ENCODE measurements at places on chromosomes 13 and 19.

DNA sequence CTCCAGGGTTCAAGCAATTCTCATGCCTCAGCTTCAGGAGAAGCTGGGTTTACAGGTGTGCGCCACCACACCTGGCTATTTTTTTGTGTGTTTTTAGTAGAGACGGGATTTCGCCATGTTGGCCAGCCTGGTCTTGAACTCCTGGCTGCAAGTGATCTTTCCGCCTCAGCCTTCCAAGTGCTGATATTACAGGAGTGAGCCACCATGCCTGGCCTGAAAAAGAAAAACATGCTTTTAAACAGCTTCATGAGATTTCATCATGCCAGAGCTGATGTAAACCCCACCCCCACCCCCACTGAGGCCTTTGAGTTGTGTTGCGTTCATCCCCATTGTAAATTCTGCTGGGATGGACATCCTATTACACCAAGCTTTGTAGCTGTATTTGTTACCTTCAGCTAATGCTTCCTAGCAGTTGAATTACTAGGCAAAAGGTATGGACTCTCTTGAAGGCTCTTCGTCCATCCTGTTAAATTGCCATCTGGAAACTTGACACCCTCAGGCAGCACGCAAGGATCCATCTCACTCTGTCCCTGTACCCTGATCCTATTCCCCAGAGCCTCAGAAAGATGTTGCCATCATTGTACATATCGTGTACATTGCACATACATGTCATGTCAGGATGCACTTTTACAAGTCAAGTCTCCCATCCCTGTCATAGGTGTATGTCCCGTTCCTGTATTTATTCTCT is 47.3 kb downstream of the NFIX start:
- no peak for DNase-seq

DNA sequence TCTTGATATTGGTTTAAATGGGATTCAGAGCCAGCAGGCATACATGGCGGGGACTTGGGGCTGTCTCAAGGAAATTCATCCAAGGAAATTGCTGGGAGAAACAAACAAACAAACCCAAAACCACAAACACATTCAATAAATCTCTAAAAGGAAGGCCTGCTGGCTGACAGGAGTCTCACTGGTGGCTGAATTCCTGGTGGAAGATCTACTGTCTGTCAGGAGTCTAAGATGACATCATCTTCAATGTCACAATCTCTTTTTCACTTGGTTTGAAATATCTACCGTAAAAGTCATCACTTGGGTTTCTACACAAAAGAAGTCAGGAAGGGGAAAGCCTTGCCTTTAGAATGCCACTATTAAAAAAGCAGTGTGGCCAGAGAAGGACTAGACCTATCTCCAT is 87.9 kb downstream of the KLF5 start:
- DNase-seq, result no peak

GRCh38 chr13:23440821-23441618 is 7.5 kb upstream of the SACS start:
- DNase-seq, result no peak

- no peak for DNase-seq
Measured at GRCh38 chr19:58351990-58352755, 1.1 kb downstream of the A1BG start.

- no peak for DNase-seq
Measured at GRCh38 chr19:16369664-16370576, 45.3 kb downstream of the KLF2 start.

DNA sequence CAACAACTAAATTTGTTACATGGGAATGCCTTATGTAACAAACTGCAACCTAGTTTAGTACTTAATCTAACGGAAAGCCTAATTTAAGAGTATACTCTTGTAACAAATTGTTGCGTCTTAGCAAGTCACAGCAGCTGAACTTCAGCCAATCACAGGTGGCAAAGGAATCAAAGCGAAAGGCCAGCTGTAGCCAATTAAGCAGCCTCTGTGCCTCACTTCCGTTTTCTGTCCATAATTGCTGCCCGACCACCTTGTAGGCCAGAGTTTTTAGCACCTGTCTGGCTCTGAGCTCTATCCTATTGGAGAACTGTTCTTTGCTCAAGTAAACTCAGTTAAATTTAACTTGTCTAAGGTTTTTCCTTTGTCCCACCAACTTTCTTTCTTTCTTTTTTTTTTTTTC is 18.1 kb upstream of the HSPH1 start:
- no peak for DNase-seq

GRCh38 chr13:76917095-76917494 is 30.9 kb upstream of the KCTD12 start:
- no peak for DNase-seq

GRCh38 chr13:73993661-73994060 is 140.5 kb downstream of the KLF12 start:
- no peak for DNase-seq

DNA sequence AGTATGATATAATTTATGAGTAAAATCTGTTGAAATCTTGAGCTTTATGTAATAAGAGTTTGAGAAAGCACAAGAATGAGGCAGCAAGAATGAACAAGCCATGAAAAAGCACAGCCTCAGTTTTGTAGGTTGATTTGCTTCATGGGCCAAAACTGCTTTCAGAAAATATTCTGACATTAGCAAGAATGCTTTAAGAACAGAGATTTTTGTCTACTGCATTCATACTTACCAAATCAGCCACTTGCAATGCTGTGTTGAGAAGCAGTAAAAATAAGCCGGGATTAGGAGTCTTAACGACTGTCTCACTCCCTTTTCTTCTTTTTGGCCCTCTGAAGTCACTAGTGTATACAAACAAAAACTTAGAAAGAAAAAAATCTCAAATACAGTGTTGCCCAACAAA is 114.5 kb downstream of the POSTN start:
- no peak for DNase-seq

DNA sequence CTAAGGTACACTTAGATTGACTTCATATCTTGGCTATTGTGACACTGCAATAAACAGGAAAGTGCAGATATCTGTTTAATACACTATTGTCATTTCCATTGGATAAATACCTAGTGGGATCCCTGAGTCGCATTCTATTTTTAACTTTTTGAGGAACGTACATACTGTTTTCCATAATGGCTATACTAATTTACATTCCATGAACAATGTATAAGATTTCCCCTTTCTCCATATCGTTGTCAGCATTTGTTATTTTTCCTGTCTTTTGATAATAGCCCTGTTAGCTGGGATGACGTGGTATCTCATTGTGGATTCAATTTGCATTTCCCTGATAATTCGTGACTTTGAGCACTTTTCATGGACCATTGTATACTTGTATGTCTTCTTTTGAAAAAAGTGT is 17.4 kb downstream of the OR7A17 start:
- DNase-seq, result no peak

GRCh38 chr13:99136427-99136954 is 64.2 kb upstream of the UBAC2 start:
- no peak for DNase-seq

GRCh38 chr13:99028890-99029289 is 51.0 kb upstream of the DOCK9 start:
- DNase-seq, result peak; percentile 59

DNA sequence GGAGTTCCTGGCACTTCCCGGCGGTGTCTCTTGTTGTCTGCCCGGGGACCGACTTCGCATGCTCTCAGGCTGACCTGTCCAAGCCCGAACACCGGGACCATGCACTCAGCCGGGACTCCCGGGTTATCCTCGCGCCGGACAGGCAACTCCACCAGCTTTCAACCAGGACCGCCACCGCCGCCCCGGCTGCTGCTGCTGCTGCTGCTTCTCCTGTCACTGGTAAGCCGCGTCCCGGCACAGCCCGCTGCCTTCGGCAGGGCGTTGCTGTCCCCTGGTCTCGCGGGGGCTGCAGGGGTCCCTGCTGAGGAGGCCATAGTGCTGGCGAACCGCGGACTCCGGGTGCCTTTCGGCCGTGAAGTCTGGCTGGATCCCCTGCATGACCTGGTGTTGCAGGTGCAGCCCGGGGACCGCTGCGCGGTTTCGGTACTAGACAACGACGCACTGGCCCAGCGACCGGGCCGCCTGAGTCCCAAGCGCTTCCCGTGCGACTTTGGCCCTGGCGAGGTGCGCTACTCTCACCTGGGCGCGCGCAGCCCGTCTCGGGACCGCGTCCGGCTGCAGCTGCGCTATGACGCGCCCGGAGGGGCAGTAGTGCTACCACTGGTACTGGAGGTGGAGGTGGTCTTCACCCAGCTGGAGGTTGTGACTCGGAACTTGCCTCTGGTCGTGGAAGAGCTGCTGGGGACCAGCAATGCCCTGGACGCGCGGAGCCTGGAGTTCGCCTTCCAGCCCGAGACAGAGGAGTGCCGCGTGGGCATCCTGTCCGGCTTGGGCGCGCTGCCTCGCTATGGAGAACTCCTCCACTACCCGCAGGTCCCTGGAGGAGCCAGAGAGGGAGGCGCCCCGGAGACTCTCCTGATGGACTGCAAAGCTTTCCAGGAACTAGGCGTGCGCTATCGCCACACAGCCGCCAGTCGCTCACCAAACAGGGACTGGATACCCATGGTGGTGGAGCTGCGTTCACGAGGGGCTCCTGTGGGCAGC is 661 bp downstream of the FREM2 start:
- peak; percentile 60 for DNase-seq

- no peak for DNase-seq
Measured at GRCh38 chr13:59211606-59212005, 952.1 kb downstream of the DIAPH3 start.

DNA sequence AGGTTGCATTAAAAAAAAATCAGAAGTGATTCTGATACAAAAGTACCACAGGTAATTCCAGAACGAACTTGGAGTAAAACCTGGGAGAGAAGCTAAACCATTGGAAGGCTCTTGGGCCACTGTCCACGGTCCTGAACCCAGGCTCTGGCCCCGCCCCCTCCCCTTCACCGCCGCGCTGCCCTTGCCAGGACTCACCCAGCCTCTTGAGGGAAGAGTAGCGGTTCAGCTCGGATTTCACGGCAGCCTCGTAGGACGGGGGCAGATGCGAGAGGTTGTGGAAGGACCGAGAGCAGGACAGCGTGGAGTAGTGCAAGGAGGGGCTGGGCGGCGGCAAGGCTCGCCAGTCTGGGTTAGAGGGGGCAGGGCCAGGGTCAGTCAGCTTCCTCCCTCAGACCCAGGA is 5.7 kb downstream of the SHISA7 start:
- DNase-seq, result peak; percentile 85

DNA sequence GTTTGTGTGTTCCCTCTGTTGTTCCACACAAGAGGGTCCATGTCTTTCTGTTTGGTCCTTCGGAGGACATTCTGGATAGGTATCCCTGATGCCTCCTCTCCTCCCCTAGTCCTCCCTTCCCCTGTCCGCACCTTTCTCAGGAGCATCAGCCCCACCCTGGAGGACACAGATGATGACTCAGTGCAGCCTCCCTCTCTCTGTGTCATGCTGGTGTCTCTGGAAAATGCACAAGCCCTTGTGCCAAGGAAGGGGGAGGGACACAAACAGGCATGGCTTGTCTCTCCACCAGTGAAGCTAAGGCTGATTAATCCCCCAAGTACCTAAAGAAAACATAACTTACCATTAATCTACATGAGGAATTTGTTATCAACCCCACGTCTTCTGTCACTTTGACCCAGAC is 16.2 kb upstream of the TNFRSF19 start:
- no peak for DNase-seq

- DNase-seq, result no peak
Measured at GRCh38 chr13:113448885-113449692, 4.2 kb downstream of the ADPRHL1 start.

GRCh38 chr13:21071015-21071414 is 9.6 kb upstream of the LATS2 start:
- DNase-seq, result no peak

DNA sequence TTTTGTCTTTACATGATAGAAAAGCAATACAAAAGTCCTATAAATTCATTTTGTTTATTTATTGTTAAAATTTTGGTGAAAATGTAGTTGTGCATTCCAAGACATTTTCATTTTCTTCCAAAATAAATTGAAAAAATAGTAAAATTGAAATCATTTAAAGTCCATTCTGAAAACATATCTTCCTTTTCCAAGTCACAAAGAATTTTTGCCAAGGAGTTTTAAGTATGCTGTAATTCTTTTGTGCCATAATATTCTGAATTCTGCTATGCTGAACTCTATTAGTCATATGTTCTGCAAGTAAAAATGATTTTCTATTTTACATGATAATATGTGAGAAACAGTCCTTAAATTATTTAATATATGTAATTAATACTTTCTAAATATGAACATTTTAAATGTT is 879.6 kb upstream of the SLC10A2 start:
- no peak for DNase-seq

DNA sequence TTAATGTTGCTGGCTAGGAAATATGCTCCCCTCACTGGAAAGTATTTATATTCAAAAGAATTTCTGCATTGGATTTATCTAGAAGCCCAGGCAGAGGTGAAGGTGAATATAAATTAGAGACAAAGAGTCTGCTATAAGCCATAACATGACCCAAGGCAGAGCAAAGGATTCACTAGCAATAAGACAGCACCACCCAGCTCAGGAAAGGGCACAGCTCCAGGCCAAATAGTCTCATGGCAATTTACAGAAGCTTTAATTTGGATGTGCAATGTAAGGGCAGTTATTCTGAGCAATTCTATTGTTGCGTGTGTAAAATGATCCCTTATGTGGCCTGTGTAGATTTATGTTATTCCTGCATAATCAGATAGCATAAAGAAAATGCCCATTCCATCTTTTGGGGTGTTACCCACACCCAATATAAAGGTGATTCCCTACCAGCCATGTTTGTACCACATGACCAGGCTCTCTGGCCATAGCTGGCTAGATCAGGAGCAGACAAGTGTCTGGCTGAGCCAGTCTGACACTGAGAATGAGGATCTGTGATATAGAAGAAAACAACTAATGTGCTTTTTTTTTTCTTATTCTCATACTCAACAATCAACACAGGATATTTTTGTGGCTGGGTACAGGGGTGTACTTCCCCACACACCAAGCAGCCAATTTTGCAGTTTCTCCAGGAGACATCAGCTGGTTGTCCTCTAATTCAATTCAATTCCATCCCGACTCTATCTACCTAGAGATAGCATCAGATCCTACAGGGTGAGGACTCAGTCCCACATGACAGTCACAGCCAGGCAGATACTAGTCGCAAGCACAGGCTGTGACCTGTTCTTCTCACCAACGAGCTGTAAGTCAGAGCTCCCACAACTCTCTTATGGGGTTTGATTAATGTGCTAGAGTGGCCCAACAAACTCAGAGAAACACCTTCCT is 181.4 kb downstream of the KCTD15 start:
- DNase-seq, result no peak
